ENCODE measurements at places on chromosomes 1 and 21.

DNA sequence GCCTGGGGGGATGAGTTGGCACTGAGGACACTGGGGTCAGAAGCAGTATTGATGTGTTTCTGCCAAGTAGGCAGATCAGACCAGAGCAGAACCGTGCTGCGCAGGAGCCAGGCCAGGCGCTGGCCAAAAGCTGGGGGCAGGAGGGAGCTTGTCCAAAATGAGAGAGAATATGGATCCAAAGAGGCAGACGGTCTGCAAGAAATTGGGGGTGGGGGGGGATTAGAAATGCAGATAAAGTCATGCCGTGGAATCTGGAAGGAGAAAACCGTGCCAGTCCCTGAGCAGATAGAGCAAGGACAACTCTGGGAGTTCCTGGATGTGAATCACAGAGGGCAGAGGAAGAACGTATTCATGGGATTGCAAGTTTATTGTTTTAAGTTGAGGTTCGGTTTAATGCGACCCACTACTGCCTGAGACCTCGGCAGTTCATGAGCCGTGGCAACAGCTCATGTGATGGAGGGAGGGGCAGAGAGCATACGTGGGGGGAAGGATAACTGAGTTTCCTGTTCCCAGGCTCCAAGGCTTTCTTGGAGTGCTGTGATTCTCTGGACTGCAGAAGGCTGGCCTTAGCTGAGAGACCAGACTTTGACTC, 224.0 kb downstream of the FGGY start:
- no peak for DNase-seq

DNA sequence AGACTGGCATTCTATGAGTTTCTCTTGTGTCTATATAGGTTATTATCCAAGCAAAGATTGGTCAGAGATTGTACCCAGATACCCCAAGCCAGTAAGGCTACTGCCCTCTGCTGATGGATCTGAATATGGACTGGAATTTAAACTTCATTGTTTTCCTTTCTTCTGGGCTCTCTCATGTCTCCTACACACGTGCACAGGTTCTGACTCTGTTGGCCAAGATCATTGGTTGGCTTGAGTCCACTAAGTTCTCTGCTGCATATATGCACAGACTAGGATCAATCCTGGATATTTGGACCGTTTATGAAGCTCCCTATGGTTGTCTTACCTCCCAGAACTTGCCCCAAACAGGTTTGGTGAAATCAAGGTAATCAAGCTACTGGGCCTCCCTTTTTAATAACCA, 69.7 kb downstream of the CC2D1B start:
- DNase-seq: no peak

- no peak for DNase-seq
Observed at GRCh38 chr1:221695301-221695700, 46.6 kb downstream of the DUSP10 start.

DNA sequence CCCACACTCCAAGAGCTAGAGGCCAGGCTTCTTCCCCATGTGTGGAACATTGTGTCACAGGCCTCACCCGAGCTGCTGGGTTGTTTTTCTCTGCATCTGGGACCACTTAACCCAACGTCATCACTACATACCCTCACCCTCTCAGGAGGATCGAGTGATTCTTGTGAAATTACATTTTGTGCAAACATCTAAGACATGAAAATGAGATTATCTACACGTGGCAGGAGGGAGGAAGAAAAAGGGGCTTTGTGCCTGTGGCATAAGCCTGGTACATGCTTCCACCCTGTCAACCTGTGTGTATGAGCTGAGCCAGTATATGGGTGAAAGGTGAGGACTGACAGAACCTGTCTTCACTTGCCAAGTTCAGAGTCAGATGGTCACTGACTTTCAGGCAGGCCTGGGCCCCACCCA, 1.6 kb downstream of the CPT2 start:
- no peak for DNase-seq

DNA sequence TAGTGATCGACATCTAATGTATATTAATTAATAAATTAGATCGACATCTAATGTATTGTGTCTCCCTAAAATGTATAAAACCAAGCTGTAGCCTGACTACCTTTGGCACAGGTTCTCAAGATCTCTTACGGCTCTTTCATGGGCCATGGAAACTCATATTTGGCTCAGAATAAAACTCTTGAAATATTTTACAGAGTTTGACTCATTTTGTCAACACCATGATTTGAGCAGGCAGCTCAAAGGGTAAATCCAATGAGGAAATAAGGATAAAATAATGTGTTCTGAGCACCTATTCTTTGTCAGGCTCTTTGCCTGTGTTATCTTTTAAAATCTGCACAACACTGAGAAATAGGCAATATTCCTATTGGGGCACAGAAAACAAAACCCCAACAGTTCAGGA, 223.4 kb upstream of the DUSP10 start:
- no peak for DNase-seq

DNA sequence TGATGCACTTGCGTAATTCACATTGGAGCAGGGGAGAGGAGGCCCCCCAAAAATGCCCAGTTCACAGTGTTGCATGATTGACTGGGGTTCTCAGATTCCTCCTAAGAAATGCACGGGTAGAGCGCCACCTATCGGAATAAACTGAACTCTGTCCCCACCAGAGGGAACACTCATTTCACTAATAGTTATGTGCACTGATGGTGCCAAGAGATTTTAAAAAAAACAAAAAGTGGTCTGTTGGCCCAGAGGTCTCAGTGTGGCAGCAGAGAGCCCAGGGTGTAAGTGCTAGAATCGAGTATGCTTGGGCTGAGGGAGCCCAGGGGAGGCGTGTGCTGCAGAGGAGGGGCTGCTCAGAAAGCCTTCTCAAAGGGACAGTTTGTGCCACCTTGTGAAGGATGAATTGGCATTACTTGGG, 6.9 kb downstream of the PINK1 start:
- DNase-seq: no peak

DNA sequence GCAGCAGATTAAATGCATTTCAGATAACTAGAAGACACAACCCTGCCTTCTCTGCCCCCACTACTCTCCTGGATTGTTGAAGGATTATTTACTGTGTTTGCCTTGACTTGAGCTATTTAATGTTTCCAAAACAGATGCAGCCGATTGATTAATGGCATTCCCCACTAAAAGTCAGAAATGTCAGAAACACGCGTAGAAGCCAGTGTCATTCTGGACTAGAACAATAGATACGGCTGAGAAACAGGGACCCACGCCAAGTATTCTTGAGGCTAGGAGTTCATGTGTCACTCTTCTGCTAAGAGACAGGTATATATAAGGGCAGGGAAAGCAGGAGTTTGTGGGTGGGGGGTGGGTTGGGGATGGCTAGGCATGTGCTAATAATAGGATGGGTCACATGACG, 366.7 kb upstream of the PROX1 start:
- DNase-seq: no peak

Measured in cardiac septum (tissue), 1 donor.